CD4-positive, alpha-beta T cell treated with Interleukin-1 beta for 1 hour (primary cell): ENCODE measurements at places on chromosomes 5 and 9.

DNA sequence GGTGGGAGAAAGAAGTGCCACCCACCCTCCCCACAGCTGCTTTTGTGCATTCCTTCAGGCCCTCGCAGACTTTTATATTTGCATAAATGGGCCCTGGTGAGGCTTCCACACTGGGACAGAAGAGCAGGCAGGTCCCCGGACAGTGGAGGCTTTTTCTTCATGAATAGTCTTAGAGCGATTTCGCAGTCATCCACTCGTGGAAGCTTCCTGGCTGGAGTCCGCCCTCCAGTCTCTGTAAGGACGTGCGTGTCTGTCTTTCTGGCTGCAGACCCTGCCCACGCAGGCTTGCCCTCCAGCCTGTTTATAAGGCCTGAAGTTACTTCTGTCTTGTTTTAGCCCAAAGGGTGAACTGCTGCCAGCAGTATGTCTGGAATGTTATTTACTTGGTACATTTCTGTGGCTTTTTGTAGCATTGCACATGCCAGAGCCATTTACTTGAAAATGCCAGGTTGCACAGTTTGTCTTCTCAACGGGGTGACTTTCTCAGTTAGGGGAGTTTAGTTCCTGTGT lies 195.7 kb downstream of the AOPEP start:
- DNase-seq, result no peak

DNA sequence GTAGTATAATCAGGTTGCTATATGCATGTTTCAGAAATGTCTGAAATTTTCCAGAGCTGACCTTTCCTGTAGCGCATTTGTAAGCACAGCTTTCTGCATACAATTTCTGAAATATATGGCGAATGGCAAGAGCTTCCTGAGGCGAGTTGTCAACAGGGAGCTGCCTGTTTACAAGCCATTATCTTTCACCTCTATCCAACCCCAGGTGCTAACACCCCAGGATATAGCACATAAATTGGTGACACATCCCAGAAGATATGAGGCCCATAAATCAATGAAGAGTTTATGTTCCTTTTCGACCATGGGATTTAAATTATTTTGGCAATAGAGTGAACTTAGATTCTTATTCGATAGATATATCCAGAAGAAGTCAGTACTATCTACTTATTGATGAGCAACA lies 379.8 kb downstream of the KDM4C start:
- DNase-seq, result no peak

- no peak for DNase-seq
Measured at GRCh38 chr9:18610956-18611355, 137.0 kb downstream of the ADAMTSL1 start.

DNA sequence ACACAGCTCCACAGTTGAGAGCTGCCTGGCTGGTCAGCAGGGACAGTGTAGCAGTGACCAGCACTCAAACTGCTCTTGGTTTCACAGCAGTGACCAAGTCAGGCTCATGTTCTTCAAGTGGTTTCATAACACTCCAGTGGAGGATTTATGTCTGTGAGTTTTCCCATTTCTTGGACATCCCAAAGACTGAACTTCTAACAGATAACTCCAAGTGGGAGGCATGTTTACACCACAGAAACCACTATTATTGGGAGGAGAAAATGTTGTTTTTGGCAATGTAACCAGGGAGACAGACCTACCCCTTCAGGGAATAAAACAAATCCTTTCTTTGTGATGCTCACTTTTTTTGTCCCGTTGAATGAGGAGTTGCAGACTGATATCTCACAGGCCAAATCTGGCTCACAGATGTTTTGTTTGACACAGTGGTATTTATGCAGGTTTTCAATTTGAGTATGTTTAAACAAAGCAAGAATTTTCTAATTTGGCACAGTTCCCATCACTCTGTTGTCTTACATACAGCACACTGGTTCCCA lies 141.5 kb downstream of the RMI1 start:
- DNase-seq, result no peak

- DNase-seq, result no peak
Measured at GRCh38 chr9:13684656-13685055, 405.2 kb upstream of the MPDZ start.

DNA sequence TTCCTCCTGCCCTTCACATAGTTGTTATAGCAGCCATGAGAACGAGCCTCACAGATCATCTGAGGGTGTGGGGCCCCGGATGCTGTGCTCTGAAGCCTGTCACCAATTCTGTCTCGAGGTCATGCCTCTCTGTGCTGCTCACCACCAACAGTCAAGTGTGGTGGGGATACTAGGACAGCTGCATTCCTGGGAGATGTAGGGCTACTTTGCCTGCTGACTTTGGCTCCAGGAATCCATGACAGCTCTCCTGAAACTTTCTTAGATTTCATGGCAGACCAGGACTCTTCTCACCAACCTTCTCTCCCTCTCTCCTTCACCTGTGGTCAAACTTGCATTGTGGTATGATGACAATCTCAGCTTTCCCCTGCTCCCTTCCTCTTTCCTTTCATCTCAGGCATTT lies 395.9 kb downstream of the PSAT1 start:
- DNase-seq, result no peak

DNA sequence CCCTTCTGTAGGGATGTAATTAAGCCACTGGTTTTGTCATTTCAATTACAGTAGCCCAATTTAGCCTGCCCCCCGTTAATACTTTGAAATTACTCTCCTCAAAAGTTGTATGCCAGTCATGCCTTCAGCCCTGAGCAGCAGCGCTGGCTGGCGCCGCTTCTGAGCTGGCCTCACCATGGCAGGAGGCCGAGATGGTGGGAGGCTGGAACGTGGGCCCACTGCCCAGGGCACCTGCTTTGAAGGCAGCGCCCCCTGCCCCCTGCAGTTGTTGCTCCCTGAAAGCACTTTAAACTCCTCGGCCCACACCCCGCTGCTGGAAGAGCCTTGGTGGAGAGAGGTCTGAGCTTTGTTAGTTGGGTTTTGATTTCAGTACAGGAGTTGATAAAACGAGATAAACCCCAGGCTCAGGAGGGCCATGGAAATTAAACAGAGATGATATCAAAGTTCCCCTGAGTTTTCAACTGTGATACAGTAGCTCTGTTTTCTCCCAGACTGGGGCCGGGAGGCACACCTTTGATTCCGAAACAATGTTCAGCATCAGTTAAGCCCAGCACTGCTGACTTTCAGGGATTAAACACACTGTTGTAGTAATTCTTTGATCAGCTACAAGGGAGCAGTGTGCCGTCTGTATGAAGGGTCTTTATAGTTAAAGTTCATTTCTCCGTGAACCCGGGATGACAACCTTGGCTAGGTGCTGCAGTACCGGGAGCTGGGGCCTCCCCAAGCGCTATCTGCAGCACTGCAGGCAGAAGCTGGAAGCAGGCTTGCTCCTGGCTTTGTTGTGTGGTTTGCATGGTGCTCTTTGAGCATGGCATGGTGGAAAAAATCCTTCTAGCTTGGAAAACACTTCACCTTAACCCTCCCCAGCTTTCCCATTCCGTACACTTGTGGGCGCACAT lies 9.5 kb downstream of the MVB12B start:
- DNase-seq, result no peak

DNA sequence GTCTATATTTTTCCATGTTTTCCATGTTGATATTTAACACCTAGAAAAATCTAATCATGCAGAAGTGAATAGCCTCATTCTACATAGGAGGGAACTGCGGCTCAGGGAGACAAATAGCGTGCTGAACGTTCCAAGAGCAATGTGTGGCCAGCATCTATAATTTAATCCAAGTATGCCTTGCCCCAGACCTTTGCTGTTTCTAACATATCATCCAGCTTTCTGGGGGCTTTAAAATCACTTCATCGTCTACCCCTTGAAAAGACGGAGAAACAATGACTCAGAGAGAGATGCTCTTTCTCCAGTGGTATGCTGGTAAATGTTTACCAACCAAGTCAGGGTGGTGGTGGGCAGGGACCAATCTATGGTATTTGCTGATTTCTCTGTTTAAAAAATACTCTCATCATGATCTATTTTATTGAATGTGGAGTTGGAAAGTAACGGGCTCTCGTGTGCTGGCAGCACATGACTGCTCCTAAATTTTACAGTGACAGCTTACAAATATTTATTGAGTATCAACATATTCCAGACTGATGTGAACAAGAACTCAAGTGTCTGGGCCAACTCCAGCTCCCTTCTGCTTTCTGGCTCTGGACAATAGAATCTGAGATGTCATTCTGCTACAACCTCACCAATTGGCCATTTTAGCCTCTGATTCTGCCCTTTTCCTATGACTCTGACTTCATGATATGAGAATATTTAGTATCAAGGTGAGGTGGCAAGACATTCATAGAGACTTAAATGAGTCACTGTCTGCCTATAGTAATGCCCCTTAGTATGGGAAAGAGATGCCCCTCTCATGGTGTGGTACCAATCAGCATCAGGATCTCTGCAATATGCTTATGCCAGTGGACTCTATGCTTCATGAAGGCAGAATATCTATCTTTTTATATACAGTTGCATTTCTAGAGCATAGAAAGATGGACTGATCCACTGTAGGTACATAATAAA lies 407.4 kb upstream of the TNC start:
- no peak for DNase-seq

GRCh38 chr5:68140763-68141162 lies 74.8 kb upstream of the PIK3R1 start:
- no peak for DNase-seq
